Stimulated activated naive CD8-positive, alpha-beta T cell treated with anti-CD3 and anti-CD28 coated beads, Interleukin-15, amount 100 ng/mL, for 72 hours (primary cell): ENCODE measurements at places on chromosomes 7 and 10.
A peak's percentile ranks its signal among the peaks of the same experiment; 100 is the strongest.

DNA sequence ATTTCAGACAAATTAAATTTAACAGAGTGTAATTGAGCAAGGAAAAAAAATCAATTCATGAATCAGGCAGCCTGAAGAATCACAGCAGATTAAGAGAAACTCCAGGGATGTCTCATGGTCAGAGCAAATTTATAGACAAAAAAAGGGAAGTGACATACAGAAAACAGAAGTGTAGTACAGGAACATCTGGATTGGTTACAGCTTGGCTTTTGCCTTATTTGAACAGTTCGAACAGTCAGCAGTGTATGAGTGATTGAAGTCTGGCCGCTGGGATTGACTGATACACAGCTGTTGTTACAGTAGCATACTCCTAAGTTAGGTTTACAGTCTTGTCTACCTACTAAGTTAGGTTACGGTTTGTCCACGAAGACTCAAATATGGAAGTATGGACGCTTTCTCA is 255.3 kb downstream of the HPSE2 start:
- DNase-seq = no peak

DNA sequence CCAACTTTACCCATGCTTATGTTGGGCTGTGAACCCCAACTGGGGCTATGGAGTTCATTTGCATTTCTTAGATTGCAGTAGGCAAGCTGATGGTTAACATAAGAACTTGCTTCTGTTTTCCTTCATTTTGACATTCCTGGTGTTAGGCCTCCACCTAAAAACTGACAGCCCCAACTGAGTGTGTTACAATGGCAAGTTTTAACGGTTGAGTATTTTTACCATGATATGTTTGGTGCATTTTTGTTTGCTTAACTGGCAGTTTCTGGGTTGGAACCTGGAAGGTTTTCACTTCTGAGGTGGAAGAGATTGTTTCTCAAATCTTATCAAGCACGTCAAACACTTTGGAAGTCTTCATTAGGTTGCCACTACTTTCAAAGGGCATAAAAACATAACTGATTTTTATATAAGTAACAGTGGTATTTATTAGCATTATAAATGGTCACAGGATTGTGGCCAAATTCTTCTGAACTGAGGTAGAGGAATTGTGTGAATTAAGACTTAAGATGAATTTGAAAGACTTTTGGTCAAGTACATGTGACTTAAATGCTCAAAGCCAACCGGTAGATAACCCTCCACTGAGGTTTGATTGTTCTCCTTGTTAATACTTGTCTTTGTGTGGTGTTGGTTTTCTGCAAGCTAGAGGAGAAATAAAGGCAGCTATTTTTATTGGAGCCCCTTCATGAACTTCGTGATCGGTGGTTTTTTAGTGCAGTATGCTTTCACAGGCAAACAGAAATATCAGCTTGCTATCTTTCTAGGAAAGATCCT is 2.8 kb downstream of the BMI1 start:
- DNase-seq = no peak

DNA sequence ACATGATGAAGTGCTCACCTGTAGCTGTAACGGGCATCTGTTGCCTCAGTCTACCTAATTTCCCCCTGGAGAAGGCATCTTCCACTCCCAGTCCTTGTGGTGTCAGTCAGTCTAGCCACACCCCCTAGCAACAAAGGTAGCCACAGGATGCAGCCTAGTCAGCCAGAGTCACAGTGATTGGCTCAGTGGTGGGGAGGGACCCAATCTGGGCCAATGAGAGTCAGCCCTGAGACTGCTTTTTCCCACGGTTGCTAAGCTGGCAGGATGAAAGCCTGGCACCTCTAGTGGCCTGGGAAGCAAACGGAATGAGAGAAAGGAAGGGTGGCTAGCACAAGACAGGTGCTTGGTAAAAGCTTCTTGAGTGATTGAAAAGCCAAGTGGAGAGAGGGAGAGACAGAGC is 118.6 kb downstream of the SH3PXD2A start:
- DNase-seq = no peak

DNA sequence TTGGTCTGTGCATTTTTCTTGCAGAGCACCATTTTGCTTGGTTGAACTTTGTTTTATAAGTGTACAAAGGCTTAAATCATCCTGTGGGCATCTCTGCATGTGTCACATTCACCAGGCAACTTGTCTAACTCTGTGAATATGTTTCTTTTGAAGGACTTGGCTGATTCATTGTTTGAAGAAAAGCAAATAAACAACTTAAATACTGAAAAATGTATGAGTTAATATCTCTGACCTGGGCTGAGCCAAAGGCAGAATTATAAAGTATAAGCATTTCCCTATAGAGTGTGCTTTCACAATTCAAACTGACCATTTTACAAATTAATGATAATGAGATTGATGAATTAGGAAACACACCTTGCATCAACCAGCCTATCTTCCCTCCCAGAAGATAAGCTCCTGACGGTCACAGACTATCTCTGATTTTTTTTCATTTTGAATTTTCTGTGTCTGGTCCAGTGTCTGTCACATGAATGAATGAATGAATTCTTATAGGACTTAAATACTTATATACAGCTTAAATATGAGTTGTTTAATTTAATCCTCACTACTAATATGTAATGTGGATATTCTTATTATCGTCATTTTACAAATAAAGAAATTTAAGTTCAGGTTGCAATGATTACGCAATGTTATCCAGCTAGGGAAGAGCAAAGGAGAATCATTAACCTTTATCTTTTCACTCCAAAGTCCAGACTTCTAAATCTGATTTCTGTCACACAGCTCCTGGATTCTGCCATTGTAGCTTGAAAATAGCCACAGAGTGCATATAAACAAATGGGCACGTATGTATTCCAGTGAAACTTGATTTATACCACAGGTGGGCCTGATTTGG is 182.0 kb upstream of the PHYHIPL start:
- no peak for DNase-seq

- DNase-seq = no peak
Observed at GRCh38 chr7:47355684-47356083, 226.2 kb downstream of the TNS3 start.

DNA sequence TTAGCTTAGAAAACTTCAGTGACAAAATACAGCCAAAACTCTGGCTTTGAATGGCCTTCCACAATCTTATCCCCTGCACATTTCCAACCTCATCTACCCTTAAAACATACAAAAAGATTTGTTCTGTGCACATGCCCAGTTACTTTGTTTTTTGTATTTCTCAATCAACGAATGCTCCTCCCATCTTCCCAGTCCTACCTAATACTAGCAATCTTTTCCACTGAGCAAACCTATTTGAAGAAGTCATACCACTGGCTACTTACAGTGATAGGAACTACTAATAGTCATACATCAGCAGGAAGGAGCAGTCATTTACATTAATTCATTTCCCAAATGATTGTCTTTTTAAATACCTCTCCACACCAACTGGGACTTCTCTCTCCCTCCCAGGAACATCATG is 2.5 kb downstream of the USP54 start:
- no peak for DNase-seq

DNA sequence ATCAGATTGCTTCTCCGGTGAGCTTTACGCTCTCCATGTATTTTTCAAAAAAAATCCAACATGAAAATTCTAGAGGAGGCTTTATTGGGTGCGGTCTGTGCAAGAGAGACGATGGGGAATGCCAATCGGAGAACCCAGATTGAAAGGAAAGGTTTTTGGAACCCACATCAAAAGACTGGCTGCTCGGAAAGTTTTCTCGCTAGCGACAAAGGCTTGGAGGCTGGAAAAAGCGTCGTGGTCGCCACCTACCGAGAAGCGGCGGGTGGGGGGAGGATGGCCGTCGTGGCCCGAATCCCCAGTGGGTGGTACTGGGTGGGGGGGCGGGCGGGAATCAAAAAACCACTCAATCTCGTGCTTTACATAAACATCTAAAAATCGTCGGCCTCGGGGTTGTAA is 1.1 kb upstream of the GTF2I start:
- peak; percentile 43 for DNase-seq

GRCh38 chr7:47746468-47746867 is 164.6 kb upstream of the TNS3 start:
- DNase-seq = no peak

- no peak for DNase-seq
Observed at GRCh38 chr7:86592185-86592584, 51.5 kb upstream of the GRM3 start.

DNA sequence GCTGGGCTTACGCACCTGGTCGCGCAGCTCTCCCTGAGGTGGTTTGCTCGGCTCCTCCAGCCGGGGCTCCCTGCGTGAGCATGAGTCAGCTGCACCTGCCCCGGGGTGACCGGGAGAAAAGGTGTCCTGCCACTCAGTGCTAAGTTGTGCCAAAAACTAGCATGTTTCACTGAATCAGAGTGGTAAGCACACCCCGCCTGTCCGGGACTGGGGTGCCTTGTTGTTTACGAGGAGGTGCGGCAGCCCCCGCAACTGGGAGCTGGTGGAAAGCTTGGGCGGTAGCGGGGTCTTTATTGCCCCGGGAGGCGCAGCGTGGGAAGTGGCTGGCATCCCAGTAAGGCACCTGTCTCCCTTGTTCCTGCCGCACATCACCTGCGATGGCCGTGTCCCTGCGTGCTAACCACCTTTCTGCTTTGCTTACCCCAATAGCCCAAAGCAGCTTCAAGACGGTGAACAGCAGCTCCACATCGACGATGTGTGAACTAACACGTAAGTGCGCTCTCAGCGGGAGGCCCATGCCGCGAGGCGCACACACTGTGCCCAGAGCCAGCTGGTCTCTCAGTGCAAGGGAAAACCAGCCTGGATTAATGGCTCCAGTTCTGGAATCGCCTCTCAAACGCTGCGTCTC is 506.6 kb upstream of the FOXK1 start:
- DNase-seq = no peak

DNA sequence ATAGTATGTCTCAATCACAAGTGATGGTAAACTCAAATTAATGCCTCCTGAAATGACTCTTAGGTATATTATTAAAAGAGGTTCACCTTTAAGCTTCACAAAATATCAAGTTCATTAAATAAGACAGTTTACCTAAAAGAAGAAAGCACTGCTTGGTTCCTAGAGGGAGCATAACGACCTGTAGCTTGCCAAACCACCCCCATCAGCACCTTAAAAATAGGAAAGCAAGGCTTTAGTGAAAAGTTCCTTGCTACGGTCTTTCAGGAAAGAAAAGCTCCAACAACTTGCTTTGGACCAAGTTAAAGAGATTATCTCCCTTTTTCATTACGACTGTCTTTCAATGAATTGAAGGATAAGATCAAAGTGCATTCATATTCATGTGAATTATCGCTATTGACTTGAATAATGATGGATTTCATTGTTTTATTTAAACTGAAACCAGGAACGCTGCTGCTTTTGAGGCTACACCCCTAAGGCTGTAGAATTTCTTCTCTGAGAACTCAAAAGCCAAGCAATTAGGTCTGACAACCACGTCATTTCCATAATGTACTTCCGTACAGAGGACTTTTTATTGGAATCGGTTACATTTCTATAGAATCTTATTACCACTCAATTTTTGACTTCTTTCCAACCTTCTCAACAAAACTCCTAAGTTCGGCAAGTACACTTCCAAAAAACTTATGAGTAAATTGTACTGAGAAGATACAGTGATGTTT is 7.0 kb upstream of the SPAG6 start:
- DNase-seq = no peak

DNA sequence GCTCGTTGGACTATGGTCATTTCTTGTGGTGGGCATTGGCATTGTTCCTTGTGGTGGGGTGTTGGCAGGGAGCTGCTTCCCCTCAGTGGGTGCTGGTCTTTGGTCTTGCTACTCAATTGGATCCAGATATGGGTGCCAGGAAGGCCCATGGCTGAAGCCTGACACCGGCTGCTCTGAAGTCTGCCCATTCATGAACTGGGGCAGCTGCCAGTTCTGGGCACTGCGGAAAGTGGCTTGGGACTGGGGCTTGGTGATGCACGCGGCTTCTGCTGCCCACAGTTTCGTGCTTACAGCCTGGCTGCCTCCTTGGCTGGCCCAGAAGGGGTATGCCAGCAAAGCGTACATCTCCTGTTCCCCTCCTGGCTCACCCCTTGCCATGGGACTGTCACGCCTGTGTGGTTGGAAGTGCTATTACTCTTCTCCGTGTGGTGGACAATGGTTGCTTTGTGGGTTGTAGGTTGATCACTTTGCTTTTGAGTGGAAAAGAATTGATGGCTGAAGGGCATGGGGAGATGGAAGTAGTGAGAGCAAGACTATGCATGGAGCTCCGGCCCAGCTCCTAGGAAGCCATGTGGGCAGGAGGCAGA is 54.7 kb downstream of the ADAMTS14 start:
- no peak for DNase-seq

GRCh38 chr10:86979977-86980448 is 11.7 kb downstream of the ADIRF start:
- no peak for DNase-seq

GRCh38 chr10:45420453-45421192 is 46.6 kb downstream of the ALOX5 start:
- peak; percentile 83 for DNase-seq

DNA sequence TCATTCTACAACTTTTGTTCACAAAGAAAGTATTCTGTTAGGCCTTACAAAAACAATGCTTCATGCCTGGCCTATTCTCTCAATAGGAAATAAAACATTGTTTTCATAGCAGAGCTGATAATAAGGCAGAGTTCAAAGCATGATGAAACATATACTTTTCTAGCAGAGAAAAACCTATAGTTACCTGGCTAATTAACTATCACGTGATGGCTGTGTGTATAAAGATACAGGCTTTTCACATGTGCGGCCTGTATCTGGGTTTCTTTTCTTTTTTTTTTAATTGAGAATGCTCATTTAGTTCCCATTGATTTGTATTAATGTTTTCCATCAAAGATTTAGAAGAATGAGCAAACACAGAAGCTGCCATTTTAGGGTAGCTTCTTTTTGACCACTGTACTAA is 51.7 kb downstream of the ARID5B start:
- DNase-seq = no peak

DNA sequence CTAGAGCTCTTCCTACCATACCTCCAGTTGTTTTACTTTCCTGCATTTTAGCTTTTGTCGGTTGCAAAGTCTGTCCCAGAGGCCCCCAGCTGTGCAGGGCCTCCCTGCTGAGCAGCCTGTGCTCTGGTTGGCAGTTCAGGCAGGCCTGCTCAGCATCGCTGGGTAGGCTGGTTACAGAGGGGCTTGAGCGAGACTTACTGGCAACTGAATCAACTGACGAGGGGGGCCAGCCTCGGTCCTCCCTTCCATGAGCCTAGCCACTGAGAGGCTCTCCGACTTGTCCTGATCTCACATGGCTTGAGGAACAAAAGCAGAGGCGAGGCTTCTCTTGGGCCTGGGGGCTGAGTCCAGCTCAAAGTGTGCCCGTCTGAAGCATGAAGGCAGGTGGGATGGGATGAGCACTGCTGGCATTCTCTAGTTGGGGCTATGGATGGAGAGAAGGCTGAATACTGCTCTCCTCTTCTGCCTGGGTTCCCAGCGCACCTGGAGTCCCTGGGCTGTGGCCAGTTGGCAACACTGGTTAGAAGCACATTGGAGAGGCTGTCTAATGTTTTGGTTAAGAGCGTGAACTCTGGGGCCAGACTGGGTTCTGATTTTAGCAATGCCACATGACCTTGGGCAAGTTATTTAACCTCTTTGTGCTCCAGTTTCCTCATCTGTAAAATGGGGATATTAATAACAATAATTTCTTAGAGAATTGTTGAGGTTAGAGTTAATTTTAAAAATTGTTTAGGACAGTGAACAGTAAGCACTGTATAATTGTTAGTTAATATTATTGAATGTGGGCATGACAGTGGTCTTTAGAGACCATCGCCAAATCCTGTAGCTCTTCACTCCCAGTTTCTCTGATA is 6.9 kb upstream of the SFRP5 start:
- no peak for DNase-seq

- no peak for DNase-seq
Observed at GRCh38 chr7:70695795-70696083, 436.2 kb upstream of the GALNT17 start.
